ENCODE measurements at places on chromosomes 2 and 18.

DNA sequence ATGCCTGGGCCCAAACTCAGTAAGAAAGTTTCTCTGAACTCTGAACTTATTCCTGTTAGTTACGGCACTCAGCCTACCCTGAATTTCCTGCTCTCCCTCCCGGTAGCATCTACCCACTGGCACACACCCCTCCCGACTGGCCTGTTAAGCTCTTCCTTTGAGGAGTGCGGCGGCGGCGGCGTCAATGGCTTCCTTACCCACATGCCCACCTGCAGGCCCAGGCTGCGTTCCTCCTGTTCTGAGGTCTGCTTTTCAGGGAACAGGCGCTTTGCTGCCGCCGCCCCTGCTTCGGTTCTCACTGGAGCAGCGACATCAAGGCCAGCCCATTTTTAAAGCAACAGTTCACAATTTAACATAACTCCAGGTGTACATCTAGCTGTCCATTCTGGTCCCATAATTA lies 432.4 kb downstream of the DCDC2C start:
- peaks cover 3% of the 10 kb centered on the region for H3K27me3 ChIP-seq
- no peak overlapping the region for H3K27ac ChIP-seq
- H3K36me3 ChIP-seq: no peaks in the 10 kb centered on the region
- H3K4me1 ChIP-seq: peaks cover 13% of the 10 kb centered on the region

DNA sequence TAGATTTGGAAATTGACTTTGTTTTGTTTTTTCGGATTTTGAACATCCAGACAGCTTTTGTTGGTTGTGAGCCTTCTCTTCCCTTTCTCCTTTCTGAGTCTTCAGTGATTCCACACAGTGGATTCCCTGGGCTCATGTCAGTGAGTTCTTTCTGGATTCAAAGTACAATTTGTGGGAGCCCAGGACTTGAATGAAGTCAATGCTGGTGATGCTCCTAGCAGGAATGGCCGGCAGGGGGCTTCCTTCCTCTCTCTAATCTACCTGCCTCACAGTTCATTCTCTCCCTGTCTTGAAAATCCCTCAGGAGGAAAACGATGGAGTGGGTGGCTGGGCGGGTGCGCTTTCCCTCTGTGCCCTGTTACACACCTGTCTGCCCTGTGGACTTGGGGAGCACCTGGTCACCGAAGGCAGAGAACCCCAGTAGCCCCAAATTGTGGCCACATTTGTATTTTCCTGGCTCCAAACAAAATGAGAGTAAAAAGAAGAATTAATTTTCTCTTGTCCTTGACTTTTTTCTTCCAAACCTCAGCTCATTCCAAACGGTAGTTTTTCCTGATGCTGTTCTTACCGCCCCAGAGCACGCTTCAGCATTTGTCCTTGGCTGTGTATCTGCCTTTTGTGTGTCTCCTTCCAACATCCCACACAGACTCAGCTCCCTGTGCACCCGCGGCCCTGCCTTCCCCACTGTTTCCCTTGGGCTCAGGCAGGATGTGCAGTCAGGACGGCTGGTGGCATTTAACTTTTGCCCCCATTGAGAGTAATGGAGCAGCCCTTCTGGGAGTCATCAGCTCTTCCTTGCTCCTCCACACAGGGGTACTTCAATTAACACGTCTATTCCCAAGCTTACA lies 86.6 kb downstream of the MARCO start:
- no peaks in the 10 kb centered on the region for H3K4me1 ChIP-seq
- H3K27ac ChIP-seq: no peak overlapping the region
- no peaks in the 10 kb centered on the region for H3K36me3 ChIP-seq
- peaks cover 32% of the 10 kb centered on the region for H3K27me3 ChIP-seq
- DNase-seq: peak; percentile 33

DNA sequence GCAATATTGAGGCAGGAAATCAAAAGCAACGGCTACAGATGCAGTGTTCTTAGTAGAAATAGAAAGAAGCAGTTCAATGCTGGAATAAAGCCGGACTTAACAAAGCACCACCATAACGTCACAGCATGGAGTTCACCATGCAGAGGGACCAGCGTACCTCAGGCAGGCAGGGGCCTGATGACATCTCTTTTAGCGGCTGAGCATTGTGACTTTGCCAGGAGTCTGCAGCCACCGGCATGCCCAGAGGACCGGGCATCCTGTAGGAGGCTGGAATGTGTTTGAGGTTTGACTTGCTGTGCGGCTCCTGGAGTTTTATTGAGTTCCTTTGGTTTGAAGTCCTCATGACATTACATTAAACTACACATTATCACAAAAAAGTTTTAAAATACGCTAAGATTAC lies 139.8 kb downstream of the UXS1 start:
- H3K36me3 ChIP-seq: no peaks in the 10 kb centered on the region
- no peak overlapping the region for H3K27ac ChIP-seq
- peaks cover 3% of the 10 kb centered on the region for H3K4me1 ChIP-seq
- no peak for DNase-seq
- H3K4me3 ChIP-seq: no peak overlapping the region
- peaks cover 13% of the 10 kb centered on the region for H3K27me3 ChIP-seq

GRCh38 chr2:9137379-9138150 lies 69.0 kb upstream of the ASAP2 start:
- H3K27me3 ChIP-seq: peaks cover 2% of the 10 kb centered on the region
- no peak overlapping the region for H3K4me3 ChIP-seq
- no peak for DNase-seq
- no peak overlapping the region for H3K27ac ChIP-seq
- H3K36me3 ChIP-seq: no peaks in the 10 kb centered on the region

DNA sequence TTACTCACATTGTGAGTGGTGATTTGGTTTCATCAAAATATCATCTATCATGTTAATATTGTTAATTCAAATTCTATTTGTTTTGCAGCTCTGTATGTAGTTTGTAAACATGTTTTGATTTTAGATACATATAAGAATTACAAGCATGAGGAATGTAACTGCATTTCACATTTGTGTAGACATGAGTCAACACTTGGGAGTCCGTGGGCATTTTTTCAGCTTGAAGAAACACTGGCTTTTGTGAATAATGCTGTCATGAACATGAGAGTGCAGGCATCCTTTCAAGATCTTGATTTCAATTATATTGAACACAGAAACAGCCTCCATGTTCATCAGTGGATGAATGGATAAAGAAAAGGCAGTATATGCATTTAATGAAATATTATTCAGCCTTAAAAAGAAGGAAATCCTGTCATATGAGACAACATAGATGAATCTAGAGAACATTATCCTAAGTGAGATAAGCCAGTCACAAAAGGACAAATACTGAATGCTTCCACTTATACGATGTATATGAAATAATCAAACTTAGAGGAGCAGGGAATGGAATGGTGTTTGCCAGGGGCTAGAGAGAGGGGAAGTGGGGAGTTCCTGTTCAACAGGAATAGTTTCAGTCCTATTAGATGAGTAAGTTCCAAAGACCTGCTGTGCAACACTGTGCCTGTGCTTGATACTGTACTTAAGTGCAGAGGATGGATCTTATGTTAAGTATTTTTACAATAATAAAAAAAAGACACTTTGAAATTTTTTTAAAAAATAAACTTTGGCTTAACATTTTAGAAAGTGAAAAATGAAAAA lies 194.9 kb downstream of the LRATD1 start:
- no peaks in the 10 kb centered on the region for H3K36me3 ChIP-seq
- H3K4me3 ChIP-seq: no peak overlapping the region
- no peaks in the 10 kb centered on the region for H3K27me3 ChIP-seq
- no peak for DNase-seq

DNA sequence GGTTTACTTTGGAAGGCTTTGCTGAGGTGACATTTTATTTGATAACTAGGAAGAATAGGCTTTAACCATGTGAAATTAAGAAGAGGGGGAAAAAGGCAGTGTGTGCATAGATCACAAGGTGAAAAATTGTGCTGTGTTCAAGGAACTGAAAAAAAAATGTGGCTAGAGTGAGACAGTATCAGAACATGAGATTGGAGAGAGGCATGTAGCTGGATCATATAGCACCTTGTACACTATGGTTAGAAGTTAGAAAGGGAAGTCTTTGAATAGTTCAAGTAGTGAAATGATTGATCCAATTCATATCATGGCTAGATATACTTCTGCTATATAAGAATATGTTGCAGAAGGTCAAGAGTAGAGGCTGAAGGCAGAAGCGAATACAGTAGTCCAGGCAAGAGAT lies 12.3 kb upstream of the TNFRSF11A start:
- no peaks in the 10 kb centered on the region for H3K4me1 ChIP-seq
- peaks cover 9% of the 10 kb centered on the region for H3K36me3 ChIP-seq
- H3K27ac ChIP-seq: no peak overlapping the region
- DNase-seq: no peak
- H3K4me3 ChIP-seq: no peak overlapping the region

GRCh38 chr18:13720847-13721246 lies 5.5 kb downstream of the FAM210A start:
- H3K4me1 ChIP-seq: peaks cover 10% of the 10 kb centered on the region
- DNase-seq: no peak
- H3K27ac ChIP-seq: no peak overlapping the region
- no peaks in the 10 kb centered on the region for H3K36me3 ChIP-seq
- no peak overlapping the region for H3K4me3 ChIP-seq

DNA sequence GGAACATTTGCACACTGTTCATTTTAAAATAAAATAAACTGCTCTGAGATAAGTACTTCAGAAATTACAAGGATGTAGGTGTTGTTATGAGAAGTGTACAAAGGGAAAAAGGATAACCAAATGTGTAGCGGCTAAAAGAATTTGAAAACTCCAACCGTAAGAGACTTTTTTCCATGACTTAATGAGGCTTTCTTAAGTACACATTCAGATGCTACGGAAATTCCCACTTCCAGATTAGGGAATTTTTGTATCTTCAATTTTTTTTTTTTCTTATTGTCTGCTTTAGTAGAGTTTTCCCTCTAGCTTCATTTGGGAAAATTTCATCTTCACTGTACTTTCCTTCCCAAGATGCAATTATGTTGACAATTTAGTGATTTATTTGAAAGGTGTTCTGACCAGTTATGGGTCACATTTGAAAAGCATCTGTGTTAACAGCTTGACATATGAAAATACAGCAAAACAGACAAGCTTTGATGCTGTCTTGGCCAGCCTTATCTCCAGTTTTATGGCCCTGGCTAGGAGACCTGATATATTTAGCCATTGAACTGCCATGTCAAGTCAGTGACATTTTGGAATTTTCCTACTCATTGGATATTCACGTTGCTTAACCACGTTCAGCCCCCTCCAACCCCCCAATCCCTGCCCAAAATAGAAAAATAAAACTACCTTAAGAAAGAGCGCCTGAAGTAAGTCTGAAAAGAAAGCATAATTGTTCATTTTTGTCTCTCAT lies 105.6 kb downstream of the FEZ2 start:
- no peak overlapping the region for H3K4me3 ChIP-seq
- no peaks in the 10 kb centered on the region for H3K27me3 ChIP-seq
- H3K4me1 ChIP-seq: peaks cover 10% of the 10 kb centered on the region
- H3K27ac ChIP-seq: no peak overlapping the region

- peaks cover 37% of the 10 kb centered on the region for H3K4me1 ChIP-seq
- no peak overlapping the region for H3K27ac ChIP-seq
- DNase-seq: no peak
- no peaks in the 10 kb centered on the region for H3K36me3 ChIP-seq
- no peak overlapping the region for H3K4me3 ChIP-seq
These were observed 12.2 kb upstream of the DNPEP start for GRCh38 chr2:219399716-219400478.

- no peak overlapping the region for H3K27ac ChIP-seq
- H3K4me3 ChIP-seq: no peak overlapping the region
- H3K36me3 ChIP-seq: no peaks in the 10 kb centered on the region
These were observed 55.2 kb upstream of the PAX3 start for GRCh38 chr2:222353993-222354392.

DNA sequence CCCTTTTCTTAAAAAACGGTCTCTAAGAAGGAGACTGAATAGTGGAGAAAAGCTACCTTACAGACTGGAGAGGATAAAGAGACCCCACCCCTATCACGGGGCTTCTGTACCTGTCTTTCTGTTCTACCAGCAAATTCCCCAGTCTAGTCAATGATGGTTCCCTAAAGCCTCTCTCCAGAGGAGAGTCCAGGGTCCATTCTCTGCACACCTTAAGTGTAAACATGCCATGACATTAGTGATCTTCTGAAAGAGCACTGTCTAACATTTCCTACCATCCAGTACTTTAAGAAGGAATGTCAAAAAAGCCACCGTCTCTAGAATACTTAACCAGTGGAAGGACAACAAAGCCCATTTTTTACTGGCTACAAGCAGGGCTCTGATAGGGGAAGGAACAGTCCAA lies 17.0 kb upstream of the ERCC3 start:
- DNase-seq: no peak
- H3K4me3 ChIP-seq: no peak overlapping the region
- peak overlapping the region; percentile 71 for H3K27ac ChIP-seq
- H3K4me1 ChIP-seq: no peaks in the 10 kb centered on the region

DNA sequence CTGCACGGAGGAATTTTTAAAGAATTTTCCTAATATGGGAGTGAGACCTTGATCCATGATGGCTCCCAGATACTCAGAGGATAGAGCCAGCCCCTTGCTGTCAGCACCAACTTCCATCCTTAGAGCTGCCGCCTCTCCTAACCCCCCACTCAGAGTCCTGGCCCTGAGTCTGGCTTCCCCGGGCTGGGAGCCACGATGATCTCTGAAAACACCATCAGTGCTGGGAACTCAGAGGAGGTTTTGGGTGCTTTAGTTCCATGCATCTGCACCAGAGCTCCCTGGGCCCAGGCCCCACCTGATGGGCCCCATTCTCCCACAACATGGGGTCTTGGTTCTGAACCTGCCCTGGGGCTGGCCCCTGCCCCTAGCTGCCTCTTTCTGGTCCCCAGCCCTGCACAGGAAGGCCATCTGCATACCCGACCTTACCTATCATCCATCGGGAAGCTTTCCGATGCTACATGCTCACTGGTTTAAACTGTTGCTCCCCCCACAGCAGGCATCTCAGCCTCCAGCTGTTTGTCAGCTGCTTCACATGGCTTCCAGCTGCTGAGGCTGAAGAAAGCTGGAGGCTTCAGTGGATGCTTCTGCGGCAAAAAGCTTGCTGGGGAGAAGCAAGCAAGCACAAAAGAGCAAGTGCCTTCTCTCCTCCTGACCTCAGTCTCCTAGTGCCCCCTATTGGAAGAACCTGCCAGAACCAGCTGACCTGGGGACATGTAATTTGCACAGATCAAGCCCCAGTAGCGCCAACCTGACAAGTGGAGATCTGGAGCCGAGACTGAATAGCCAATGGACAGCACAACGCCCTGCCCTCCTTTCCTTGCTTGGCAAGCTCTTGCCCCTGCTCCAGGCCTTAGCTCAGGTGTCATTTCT lies 24.2 kb upstream of the RHOB start:
- no peaks in the 10 kb centered on the region for H3K4me1 ChIP-seq
- no peaks in the 10 kb centered on the region for H3K36me3 ChIP-seq
- no peak overlapping the region for H3K4me3 ChIP-seq
- H3K27ac ChIP-seq: no peak overlapping the region
- peak; percentile 6 for DNase-seq

- no peak overlapping the region for H3K4me3 ChIP-seq
- no peaks in the 10 kb centered on the region for H3K36me3 ChIP-seq
- H3K27me3 ChIP-seq: peaks cover 10% of the 10 kb centered on the region
- no peak overlapping the region for H3K27ac ChIP-seq
- no peak for DNase-seq
These were observed 49.5 kb downstream of the CYP27C1 start for GRCh38 chr2:127170452-127171197.

- H3K27ac ChIP-seq: no peak overlapping the region
- no peak for DNase-seq
- H3K4me3 ChIP-seq: no peak overlapping the region
- no peaks in the 10 kb centered on the region for H3K36me3 ChIP-seq
- peaks cover 2% of the 10 kb centered on the region for H3K4me1 ChIP-seq
- H3K27me3 ChIP-seq: peaks cover 61% of the 10 kb centered on the region
These were observed 267.6 kb downstream of the TFCP2L1 start for GRCh38 chr2:121017396-121017795.

- no peak overlapping the region for H3K27ac ChIP-seq
- no peak overlapping the region for H3K4me3 ChIP-seq
- no peaks in the 10 kb centered on the region for H3K27me3 ChIP-seq
- no peaks in the 10 kb centered on the region for H3K4me1 ChIP-seq
- H3K36me3 ChIP-seq: no peaks in the 10 kb centered on the region
- DNase-seq: no peak
These were observed 360.7 kb downstream of the TMX3 start for GRCh38 chr18:68354176-68354575.
